Stimulated activated CD8-positive, alpha-beta memory T cell treated with anti-CD3 and anti-CD28 coated beads, Interleukin-4, amount 100 ng/mL, for 1 hour (primary cell): ENCODE measurements at places on chromosomes 5 and 9.

DNA sequence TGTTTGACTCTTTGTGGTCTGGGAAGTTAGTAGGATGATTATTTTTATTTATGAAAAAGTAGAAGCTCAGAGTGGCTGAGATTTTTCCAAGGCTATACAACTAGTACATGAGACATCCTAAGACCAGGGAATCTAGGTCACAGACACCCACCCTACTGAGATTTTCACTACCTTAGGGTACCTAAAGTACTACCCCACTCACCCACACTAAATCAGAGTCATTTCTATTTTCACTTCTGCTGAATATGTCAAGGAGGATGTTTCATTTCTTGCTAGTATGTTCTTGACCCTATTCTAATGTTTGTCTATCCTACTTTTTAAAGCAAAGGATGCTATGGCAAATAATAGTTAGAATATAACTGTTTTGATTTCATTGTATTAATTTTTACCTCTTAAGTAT, 206.0 kb downstream of the ATP10B start:
- DNase-seq = no peak

DNA sequence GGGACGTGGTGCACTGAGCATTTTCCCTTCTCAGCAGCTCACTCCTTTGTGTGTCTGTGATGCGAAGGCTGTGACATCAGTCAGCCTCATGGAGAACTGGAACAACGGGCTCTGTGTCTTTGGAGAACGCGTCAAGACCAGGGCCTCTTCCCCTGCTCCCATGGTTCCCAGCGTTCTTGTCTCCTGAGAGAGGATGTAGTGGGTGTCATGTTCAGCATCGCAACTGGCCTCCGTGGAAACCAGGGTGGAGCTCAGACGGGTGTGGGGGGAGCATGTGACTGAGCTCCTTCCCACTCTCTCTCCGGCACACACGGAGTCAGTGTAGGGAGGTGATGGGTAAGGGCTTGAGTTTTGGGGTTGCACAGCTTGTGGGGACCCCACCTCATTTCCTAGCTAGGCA, 59.7 kb downstream of the TENT4A start:
- no peak for DNase-seq

GRCh38 chr5:14850419-14851049, 21.0 kb downstream of the ANKH start:
- DNase-seq = no peak

DNA sequence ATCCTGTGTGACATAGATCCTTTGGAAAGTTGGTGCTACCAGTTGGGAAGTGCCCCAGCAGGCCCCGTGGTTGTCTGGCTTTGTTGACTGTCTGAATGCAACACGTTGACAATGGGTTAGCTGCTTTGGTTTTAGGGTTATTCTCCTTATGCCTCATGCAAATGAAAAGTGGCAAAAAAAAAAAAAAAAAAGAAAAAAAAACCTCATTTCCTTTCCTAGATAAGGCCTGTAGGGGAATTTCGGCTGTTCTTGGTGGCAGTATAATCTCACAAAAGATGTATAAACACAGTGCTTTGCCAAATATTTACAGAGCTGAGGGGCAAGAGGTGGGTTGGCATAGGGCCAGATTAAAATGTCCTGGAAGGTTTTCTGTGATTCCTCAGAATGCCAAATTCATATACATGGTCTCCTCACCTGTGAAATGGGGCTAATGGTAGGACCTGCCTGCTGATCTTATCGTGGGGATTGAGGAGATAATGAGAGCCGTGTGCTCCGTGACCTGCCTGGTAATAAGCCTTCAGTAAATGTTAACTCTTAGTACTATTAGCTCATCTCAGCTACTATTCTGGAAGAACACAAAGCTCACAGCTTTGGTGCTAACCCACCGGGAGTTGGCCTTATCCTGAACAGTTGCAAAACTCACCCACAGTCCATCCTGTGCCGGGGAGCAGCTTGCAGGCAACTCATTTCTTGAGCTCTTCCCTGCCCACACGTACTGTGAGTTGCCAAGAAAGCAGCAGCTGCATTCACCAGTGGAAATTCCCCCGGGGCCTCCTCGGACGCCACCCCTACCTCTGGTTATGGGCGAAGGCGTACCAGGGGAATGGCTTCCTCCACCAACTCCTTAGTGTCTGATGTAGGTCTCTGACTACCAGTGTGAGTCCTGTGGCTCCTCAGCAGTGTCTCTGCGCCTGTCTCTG, 220.3 kb downstream of the NR3C1 start:
- no peak for DNase-seq

DNA sequence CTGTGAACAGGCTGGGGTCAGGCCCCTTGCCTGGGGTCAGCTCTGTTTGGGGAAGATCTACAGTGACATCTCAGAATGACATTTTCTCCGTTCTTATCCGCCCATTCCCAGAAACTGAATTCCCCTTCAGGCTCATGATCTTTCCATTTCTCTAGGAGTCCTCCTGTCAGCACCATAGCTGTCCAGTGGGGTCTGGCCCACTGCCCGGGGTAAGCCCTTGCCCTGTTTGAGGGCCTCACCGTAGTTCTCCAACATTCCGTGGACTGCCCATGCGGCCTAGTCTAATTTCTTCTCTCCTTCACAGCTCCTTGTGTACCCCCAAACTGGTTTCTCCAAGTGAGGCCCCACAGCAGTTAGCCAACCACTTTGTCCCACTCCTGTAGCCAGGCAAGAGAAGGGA, 68.4 kb downstream of the ENTREP1 start:
- DNase-seq = no peak

DNA sequence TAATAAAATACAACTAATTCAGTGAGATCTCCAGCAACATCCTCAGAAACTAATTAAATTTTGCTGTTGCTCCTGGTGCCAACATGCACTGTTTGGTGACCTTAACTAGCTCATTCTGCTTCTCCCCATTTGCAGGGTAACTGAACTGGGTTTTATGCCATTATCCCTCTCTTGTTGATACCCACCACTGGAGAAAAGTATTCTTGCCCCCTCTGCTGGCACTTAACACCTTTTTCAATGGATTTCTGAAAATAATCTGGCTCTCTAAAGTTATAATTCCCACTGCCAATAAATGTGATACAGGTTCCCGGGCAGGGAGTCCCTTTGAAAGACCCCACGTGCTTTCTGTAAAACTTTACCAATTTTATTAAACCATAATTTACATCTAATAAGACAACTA, 394.3 kb downstream of the OSTF1 start:
- DNase-seq = no peak

GRCh38 chr5:77483682-77484081, 8.4 kb downstream of the WDR41 start:
- no peak for DNase-seq

GRCh38 chr5:77186652-77187370, 23.7 kb upstream of the PDE8B start:
- no peak for DNase-seq

GRCh38 chr5:35794684-35795375, 61.9 kb upstream of the IL7R start:
- no peak for DNase-seq

DNA sequence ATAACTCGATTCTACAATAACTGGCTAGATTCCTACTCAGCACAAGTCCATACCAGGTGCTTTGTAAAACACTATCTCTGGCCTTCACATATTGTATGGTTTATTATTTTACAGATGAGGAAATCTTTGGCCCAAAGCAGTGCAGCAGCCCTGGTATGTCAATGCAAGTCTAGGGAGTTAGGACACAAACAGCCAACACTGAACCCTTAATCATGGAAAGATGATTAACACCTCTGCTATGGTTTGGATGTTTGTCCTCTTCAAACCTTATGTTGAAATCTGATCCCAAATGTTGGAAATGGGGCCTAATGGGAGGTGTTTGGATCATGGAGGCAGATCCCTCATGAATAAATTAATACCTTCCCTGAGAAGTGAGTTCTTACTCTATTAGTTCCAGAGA, 76.6 kb downstream of the MAPKAP1 start:
- DNase-seq = no peak

- DNase-seq = no peak
Observed at GRCh38 chr9:2127486-2127885, 112.3 kb downstream of the SMARCA2 start.

GRCh38 chr5:168312606-168313295, 21.3 kb downstream of the WWC1 start:
- no peak for DNase-seq

DNA sequence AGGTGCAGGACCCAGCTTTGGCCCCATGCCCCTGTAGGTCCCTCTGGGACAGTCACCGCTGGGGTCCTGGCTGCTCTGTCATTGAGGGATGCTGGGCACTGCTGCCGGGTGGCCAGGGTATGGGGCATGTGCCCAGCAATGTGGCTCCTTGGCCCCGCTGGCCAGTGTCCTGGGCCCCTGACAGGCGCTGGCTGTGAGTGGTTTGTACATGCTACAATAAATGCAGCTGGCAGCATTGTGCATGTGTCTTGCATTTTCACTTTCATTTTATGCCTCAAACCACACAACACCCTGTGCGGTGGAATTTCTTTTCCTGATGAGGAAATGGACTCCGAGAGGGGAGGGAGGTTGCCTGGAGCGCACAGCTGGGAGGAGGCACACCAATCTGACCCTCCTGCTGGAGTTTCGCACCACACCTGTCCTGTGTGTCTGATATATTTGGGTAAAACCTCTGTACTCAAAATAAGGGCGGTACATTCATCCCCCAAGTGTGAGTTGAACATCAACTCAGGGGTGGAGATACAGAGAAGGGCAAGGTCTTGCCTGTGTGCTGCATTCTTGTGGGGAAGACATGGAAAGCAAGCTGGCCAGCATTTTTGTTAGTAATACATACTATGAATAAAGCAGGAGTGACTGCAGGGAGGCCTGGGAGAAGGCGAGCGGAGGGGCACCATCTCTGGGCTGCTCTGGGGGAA, 11.7 kb downstream of the TSPAN17 start:
- no peak for DNase-seq

GRCh38 chr5:159156426-159157238, 52.7 kb downstream of the RNF145 start:
- DNase-seq = no peak

DNA sequence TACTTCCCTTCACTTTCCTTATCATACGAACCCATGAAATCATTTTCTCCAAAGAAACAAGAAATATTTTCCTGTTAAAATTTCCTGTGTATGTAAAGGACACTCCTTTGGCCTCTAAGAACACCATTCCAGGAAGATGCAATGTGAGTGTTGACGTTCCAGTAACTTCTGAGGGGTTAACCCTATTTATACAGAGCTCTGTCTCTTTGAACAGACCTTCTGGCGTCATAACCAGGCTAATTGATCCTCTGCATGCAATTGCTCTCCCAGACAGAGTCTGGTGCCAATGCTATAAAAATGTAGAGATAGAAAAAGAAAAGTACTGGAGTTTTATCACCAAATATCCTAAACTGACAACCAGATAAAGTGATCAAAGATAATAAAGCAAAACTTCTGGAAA, 218.5 kb downstream of the TLE1 start:
- DNase-seq = no peak

DNA sequence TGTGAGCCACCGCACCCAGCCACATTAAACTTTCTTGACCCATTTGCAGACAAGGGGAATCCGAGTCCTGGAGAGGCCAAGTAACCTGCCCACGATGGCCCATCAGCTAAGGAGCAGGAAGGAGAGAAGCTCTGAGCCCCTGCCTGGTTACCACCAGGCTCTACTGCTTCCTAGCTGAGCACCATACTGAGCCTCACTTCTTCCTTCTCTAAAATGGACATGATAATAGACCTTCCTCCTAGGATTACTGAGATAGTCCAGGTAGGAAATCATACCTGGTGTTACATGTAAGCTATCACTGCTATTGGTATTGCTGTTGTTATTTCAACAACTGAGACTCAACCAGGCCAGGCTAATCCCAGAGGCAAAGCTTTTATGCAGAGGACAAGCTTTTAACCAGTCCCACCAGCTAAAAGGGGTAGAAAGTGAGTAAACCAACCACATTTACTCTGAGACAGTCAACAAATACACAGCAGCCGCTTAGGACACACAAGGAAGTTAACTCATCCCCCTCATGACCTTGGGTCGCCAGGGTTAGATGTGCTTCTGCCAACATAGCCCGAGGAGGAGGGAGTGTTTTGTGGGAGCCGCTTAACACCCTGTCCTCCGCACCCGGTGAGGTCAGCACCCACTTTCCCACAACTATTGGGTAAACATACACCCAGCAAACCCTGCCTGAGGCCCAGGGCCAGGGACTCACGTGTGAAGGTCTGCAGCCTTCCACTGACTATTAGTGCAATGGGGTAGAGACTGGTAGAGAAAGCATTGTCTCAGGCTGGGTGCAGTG, 20.6 kb upstream of the PTGES start:
- DNase-seq = no peak

DNA sequence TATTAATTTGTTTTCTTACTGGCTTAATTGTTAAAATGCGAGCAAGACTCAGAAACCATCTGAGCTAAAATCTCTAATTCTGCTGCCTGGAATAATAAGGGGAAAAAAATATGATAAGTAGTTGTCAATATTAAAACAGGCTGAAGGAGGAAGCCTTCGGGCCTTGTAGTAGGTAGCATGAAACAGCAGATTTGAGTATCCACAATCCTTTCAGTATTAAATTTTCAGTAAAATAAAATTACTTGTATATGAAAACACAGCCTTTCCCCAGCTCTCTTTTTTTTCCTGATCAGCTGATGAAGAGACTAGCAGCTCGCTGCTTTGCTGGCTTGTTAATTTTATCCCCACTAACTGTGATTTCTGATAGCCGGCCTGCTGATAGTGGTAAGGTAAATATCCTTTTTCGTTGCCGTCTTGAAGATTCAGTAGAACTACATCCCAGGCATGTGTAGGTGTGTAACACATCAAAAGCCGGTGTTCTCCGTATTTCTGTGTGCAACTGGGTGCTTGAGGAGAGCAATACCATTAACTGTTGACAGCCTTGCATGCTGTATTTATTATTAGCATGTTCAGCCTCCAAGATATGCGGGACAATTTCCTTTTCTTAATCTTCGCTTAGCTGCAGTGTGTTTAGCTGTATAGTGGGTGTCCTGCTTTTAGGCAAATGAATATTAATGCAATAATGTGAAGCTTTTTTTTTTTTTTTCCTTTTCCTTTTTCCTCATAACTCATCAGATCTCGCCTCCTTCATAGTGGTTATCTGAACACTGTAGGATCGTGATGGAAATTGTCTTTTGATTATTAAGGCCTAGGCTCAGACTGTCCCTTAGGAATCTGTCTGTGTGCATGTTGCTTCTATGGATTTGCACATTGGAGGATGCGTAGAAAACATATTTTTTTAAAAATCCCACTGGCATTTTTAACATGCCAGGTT, 144.6 kb downstream of the SMARCA2 start:
- DNase-seq = no peak

DNA sequence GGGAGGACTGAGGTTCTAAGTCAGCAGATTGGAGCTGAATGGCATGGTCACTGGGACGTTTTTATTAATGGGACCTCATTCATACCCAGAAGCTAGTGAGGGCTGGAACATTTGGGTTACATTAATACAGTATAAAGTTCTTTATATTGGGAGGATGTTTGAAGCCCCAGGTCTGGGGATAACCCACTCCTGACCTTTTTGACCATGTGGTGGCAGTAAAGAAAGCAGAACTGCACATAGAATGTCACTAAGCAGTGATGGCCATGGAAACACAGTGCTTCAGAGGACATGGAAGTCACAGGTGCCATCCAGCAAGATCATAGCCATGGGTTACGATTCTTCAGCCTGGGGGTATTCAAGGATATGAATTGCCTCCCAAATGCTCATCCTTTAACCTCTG, 176.0 kb downstream of the ATP10B start:
- no peak for DNase-seq

GRCh38 chr5:173291722-173292658, 36.2 kb downstream of the STC2 start:
- DNase-seq = no peak

- DNase-seq = no peak
Observed at GRCh38 chr5:136330353-136331038, 34.8 kb downstream of the TRPC7 start.

- no peak for DNase-seq
Observed at GRCh38 chr9:112378328-112379176, 1.4 kb upstream of the HSDL2 start.
